Ovary (tissue), 10 donors: ENCODE measurements at places on chromosomes 1 and 21. TPM values are rescaled to one million over a fixed set of nuclear protein-coding genes. Genes with fewer than 3 reads are reported as not detected.

RXRG gene
- total RNA-seq = 4.5 TPM

OVAAL gene
- not detected for total RNA-seq

LRRC71 gene
- total RNA-seq = 1.3 TPM

KLHDC9 gene
- total RNA-seq = 6.1 TPM

SYT14 gene
- total RNA-seq = 0.45 TPM

LIPI gene
- total RNA-seq = not detected

GRCh38 chr1:24822887-24823286, 77.6 kb downstream of the CLIC4 start:
- no peaks in the 10 kb centered on the region for H3K27me3 ChIP-seq
- H3K36me3 ChIP-seq = no peaks in the 10 kb centered on the region
- H3K4me3 ChIP-seq = no peak overlapping the region
- H3K27ac ChIP-seq = no peak overlapping the region
- DNase-seq = no peak
- peaks cover 1% of the 10 kb centered on the region for H3K4me1 ChIP-seq

DNA sequence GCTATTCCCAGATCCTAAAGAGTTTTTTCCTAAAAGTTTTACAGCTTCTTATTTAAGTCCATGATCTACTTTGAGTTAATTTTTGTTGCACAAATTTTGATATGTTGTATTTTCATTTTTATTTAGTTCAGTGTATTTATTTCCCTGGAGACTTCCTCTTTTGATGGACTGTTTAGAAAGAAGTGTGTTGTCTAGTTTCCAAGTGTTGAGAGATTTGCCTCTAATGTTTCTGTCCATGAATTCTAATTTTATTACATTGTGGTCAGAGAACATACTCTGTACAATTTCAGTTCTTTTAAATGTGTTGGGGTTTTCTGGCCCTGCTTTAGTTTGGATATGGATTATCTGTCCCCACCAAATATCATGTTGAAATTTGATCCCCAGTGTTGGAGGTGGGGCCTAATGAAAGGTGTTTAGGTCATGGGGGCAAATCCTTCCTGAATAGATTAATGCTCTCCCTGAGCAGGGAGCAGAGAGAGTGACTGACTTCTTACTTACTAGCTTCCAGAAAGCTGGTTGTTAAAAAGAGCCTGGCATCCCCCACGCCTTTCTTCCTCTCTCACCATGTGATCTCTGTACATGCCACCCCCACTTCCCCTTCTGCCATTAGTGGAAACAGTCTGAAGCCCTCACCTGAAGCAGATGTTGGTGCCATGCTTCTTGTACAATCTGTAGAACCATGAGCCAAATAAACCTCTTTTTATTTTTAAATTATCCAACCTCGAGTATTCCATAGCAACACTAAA, 4.6 kb downstream of the CHD1L start:
- peaks cover 1% of the 10 kb centered on the region for H3K4me1 ChIP-seq
- no peaks in the 10 kb centered on the region for H3K27me3 ChIP-seq
- no peak for DNase-seq
- H3K4me3 ChIP-seq = no peak overlapping the region
- no peaks in the 10 kb centered on the region for H3K36me3 ChIP-seq

DNA sequence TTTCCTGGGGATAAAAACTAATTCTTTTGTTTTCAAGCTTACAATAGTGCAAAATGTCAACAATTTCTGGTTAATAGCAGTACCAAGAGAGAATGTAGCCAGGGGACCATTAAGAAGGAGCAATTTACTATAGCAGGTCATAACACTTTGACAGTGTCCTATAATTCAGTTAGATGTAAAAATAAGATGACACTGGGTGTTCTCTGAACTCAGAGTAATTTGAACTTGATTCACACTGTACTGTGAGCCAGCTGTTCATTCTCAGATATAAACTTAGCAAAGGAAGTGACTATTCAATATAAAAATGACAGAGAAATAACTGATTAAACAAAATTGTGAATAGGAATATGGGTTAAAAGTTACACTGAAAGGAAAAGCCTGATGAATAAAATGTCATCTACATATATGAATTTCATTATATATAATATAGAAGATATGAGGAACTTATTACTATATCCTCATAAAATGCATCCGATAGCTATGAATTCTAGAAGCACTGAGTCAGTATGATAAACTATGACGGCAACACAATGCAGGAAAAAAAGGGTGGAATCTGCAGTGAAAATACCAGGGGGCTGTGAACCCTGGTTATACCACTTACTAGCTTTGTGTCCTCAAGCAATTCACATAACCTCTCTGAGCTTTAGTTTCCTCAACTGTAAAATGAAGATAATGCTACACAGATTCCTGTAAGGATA, 135.9 kb downstream of the ACBD6 start:
- no peaks in the 10 kb centered on the region for H3K36me3 ChIP-seq
- no peaks in the 10 kb centered on the region for H3K27me3 ChIP-seq
- peaks cover 5% of the 10 kb centered on the region for H3K4me1 ChIP-seq
- no peak for DNase-seq

GRCh38 chr1:44685218-44685617, 10.7 kb downstream of the ARMH1 start:
- no peak for DNase-seq
- no peaks in the 10 kb centered on the region for H3K36me3 ChIP-seq
- peaks cover 6% of the 10 kb centered on the region for H3K4me1 ChIP-seq
- H3K4me3 ChIP-seq = no peak overlapping the region

GRCh38 chr1:18707696-18708257, 77.1 kb downstream of the PAX7 start:
- no peak overlapping the region for H3K4me3 ChIP-seq
- no peak for DNase-seq
- H3K27me3 ChIP-seq = no peaks in the 10 kb centered on the region

GRCh38 chr1:230066031-230066430, 1.0 kb upstream of the GALNT2 start:
- H3K27me3 ChIP-seq = no peaks in the 10 kb centered on the region
- H3K4me1 ChIP-seq = peaks cover 5% of the 10 kb centered on the region
- H3K36me3 ChIP-seq = no peaks in the 10 kb centered on the region

- no peak overlapping the region for H3K27ac ChIP-seq
- no peak overlapping the region for H3K4me3 ChIP-seq
- DNase-seq = no peak
- no peaks in the 10 kb centered on the region for H3K4me1 ChIP-seq
- H3K36me3 ChIP-seq = peaks cover 2% of the 10 kb centered on the region
Measured at GRCh38 chr1:16628361-16629111, 15.2 kb upstream of the NBPF1 start.

- no peaks in the 10 kb centered on the region for H3K4me1 ChIP-seq
- H3K36me3 ChIP-seq = no peaks in the 10 kb centered on the region
- no peak overlapping the region for H3K4me3 ChIP-seq
- DNase-seq = no peak
Measured at GRCh38 chr1:211581526-211581925, 2.6 kb upstream of the SLC30A1 start.

DNA sequence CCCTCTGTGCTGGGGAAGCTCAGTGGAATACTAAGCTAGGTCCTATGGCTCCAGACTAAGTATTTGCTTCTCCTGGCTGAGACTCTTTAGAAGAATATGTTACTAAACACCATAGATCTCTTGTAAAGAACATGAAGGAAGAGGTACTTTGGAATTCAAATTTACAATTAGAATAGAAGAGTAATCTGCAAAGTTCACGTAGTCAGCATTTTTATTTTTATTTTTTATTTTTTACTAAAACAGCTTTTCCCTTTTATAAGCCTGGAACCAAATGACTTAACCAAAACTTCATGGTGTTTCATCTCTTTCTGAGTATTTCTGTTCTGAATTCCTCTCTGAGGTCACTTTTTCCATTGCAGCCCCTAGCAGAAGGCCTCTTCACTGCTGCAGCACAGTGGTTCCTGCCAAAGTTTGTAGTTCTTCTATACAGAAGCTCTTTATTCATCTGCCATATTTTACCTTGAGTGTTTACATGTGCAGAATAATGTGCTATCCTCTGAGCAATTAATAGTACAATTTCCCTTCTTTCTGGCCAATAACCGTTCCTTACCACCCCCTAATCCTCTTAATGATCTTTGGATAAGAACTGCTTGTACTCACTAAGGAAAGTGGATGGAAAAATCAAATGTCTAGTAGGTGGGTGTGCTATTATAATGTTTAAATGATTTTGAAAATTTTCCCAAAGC, 27.2 kb downstream of the TSEN15 start:
- DNase-seq = no peak
- no peaks in the 10 kb centered on the region for H3K4me1 ChIP-seq
- H3K27ac ChIP-seq = no peak overlapping the region
- no peaks in the 10 kb centered on the region for H3K27me3 ChIP-seq
- H3K36me3 ChIP-seq = no peaks in the 10 kb centered on the region

GRCh38 chr1:87150143-87150542, 178.5 kb upstream of the LMO4 start:
- no peaks in the 10 kb centered on the region for H3K27me3 ChIP-seq
- H3K4me1 ChIP-seq = no peaks in the 10 kb centered on the region
- no peak for DNase-seq

DNA sequence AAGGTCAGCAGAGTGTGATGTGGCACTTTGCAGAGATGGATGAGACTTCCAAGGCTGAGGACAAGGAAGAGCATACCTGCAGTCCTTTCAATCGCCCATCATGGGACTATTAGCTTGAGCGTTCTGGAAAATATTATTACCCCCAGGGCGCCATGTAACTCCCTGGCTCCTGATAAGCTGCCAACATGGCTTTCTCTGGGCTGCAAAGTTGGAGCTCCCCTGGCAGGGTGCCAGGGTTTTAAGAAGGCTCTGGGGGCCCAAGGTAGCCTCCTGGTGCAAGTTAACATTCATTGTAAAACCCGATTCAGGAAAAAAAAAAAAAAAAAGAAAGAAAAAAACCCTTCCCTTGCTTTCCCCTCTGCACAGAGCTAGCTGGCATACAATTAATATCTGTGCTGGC, 196.7 kb downstream of the PBX1 start:
- H3K27me3 ChIP-seq = no peaks in the 10 kb centered on the region
- H3K4me3 ChIP-seq = no peak overlapping the region
- no peaks in the 10 kb centered on the region for H3K36me3 ChIP-seq
- H3K27ac ChIP-seq = no peak overlapping the region
- H3K4me1 ChIP-seq = peaks cover 24% of the 10 kb centered on the region
- no peak for DNase-seq

DNA sequence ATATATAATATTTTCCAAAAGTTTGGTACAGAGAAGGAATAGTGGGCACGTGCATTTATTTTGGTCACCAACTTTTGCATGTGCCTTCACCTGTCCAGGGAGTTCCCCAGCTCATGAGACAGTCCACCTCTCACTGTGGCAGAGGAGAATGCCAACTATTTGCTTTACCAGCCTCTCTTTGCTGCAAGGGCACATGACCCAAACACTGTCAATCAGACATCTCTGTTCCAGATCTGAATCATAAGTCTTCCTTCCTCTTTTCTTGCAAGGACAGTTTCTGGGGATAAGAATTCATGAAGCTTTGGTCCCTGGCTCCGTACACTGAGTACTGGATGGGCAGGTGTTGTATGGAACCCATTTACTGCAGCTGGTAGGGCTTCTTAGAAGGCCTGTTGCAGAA, 38.6 kb downstream of the C1orf87 start:
- H3K36me3 ChIP-seq = no peaks in the 10 kb centered on the region
- H3K4me1 ChIP-seq = peaks cover 2% of the 10 kb centered on the region
- no peak for DNase-seq
- no peak overlapping the region for H3K27ac ChIP-seq
- no peaks in the 10 kb centered on the region for H3K27me3 ChIP-seq
- H3K4me3 ChIP-seq = no peak overlapping the region

DNA sequence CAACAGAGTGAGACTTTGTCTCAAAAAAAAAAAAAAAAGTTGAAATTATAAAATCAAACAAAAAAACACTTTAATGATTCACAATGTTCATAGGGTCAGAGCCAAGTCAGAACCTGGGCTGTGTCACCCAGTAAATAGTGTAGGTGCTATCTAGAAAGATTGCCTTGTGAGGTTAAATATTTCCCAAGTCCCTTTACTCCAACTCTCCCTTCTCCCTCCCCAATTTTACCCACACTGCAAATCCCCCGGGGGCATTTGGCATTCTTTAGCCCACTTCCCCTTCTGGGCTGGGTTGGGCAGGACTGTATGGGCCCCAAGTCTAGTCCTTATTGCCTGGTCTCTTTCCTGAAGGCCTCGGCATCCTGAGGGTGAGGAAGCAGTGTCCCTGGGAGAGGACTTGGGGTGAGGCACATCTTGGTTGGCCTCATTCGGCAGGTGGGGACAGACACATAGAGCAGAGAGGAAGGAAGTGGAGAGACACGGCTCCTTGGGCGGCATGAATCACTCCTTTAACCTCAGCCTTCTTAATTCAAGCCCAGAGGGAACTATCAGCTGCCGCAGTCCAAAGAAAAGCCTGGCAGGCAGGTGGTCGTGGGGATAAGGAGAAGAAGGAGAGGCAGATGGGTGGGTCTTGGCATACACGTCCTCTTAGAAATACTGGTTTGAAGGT, 8.2 kb downstream of the ADORA1 start:
- peak; percentile 12 for DNase-seq
- no peak overlapping the region for H3K27ac ChIP-seq
- no peaks in the 10 kb centered on the region for H3K27me3 ChIP-seq
- H3K4me3 ChIP-seq = no peak overlapping the region

DNA sequence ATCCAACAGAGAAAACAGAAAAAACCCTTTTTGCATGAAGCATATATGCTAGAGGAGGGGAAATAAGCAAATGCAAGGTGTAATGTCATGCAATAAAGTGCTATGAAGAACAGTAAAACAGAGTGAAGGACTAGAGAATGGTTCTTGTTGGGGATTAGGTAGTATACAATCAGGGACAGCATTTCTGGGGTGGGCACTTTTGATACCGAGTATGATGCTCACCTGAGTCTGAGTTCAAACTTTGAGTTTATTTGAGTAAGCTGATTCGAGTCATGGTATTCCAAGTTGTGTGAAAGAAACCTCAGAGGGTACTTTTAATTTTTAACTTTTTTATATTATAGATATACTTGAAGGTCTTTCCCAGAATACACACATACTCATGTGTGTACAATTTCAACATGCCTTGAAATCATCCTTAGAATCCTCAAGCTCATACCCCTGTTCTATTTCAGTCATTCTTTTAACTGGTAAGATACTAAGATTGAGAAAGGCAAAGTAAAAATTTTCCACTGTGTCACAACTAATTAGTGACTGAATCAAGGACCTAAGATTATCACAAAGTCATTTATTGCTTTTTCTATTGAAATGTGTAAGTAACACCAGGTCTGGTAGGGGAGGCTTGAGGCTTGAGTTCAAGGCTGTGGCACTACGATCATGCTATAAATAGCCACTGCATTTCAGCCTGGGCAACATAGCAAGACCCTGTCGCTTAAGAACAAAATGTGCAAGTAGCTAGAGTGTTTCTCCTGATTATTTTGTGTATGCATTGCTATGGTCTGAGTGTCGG, 12.1 kb downstream of the LRRC8B start:
- H3K4me3 ChIP-seq = no peak overlapping the region
- no peaks in the 10 kb centered on the region for H3K4me1 ChIP-seq
- H3K36me3 ChIP-seq = no peaks in the 10 kb centered on the region
